Cerebellar nuclear complex (tissue), 1 donor: ENCODE measurements at places on chromosomes 7 and 10.

DNA sequence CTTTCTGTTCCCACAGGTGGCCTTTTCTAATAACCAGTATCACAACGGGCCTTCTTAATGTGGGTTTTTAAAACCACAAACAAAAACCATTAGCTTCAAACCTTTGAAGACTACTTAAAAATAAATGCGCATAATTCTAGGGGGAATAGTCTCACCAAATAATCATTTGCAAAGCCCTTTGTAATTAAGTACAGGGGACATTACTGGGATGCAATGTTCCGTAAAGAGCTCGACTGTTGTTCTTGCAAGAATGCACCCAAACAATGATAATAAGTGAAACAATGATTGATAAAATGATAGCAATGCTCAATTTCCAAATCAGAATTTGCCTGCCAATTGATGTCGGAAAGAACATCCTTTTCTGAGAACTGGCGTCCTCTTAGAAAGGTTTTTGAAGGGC is 589.1 kb upstream of the ADARB2 start:
- DNase-seq = no peak

DNA sequence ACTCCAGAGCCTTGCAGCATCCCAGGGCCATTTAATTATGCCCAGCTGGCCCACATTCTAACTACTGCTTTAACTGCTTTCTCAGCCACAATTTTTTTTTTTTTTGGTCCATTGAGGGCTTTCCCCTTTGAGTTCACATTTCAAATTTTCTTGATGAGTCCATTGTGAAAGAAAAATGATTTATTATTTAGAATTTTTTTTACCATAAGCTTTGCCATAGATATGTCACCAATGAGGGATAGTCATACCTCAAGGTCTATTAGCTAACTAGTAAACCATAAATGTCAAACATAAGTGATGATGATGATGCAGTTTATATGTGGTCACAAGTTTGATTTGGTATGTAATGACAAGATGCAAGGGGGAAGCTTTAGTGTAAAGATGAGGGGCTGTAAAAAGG is 282.9 kb downstream of the BICC1 start:
- no peak for DNase-seq

DNA sequence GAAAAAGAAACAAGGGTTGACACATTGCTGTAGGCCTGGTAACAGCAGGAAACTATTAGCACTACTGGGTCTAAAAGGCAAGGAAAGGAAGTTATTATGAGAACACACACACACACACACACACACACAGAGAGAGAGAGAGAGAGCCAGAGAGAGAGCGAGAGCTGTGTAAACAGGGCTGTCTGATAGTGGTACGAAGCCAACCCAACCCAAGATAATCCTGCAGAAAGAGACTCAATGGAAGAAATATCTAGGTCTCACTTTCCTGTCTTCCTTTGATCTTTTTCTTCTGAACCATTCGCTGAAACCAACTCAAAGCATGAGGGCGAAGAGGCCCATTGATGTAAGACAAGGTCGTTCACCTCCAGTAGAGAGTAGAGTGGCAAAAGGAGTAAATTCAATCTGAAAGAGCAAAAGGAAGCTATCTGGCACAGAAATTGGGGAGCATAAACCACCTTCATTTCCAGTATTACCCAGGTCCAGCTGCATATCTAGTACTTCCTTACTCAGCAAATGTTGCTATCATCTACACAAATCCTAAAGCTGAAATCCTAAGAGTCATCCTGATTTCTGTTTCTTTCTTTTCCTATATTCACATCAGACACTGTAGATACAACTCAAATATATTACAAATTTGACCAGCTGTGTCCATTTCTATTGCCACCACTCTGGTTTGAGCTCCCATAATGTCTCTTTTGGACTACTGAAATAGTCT is 110.2 kb downstream of the TMEM26 start:
- DNase-seq = no peak

GRCh38 chr10:32350811-32351350 is 3.9 kb upstream of the EPC1 start:
- DNase-seq = no peak

DNA sequence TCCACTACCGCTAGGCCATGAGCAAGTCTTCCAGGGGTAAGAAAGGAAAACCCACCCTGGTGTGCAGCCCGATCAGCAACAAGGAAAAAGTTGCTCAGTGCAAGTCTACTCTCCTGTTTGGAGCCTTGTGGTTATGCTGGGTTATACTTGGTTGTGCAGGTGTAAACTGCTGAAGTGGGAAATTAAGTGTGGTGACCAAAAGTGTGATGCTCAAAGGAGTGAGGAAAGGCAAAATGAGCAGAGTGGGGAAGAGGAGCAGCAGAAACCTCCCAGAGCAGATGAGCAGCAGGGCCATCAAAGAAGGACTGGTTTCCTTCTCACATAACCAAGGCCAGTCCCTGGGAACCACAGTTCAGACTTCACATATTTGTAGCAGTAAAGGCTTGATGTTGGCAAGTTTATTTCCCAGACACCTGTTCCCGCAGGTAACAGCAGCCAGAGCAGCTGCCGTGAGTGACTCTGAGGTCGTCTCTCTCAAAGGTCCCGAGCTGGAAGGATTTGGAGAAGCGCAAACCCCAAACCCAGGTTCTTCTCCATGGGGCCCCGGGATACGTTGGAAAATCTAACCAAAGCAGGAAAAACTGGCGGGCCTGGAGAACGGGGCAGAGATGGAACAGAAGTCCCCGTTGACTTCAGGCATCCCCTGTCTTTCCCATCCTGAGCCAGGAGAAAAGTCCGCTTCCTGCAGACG is 607 bp upstream of the SMO start:
- DNase-seq = no peak

DNA sequence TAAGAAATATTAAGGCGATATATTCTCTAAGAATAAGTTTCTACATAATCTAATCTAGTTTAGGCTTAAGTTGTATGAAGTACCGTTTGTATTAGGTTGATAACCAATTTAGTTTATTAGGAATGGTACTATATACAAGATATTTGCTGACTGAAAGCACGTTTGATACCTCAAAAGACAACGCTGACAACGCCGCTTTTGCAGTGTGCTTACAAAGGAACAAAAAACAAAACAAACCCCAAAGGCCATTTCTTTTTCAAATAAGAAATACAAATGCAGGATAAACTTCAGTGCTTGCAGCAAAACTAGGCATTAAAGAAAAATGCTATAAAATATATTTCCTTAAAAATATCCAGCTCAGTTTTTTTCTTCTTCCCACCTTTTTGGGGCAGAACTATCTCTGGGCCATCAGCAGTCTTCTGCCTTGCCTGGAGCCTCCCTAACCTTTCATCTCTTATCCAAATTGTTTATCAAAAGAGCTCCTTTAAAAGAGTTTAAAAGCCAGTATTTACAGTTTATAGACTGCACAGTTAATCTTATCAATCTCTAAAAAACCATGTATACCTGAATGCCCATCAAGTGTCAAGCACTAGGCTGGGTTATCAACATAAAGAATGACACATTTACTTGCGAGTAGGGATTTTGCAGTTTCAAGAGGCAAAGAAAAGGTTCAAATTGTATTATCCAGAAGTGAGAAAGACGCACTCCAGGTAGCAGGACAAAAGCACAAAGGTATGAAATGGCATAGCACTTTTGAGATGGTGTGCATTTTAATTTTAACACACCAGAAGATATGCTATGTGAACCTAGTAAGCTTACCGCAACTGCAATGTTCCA is 4.1 kb upstream of the KMT2E start:
- no peak for DNase-seq

DNA sequence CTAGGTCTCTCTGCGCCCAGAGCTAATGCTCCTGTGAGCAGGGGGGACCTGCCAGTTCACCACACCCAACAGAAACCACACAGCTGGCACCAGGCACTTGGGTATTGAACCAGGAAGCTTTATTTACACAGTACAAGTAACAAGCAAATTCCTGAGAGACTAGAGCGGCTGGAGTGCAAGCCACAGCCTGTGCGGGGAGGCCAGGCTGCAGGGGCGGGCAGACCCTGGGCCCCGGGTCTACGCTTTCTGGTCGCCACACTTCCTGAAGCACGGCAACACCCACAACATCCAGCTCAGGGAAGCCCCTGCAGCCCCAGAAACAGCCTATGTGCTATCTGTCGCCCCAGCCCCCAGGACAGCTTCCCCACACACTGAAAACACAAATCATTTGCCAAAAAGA is 125.0 kb downstream of the FAM53B start:
- DNase-seq = no peak

- DNase-seq = no peak
Observed at GRCh38 chr10:101161494-101162299, 30.6 kb downstream of the TLX1 start.

DNA sequence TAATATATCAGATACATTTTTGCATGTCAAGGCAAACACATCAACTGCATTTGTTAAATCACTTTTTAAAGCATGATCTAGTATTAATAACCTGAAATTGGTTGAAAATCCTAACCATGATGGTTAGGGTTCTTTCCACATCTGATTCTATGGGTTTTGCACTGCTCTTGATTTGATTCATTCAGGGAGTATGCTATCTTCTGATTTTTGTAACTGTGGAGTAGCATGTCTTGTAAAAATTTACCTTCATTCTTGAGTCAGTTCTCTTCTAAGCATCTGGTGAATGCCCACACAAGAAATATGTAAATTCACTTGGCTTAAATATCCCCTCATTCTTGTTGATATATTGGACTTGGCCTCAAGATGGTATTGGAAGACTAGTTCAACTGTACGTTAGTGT is 178.7 kb downstream of the KLF6 start:
- DNase-seq = no peak

DNA sequence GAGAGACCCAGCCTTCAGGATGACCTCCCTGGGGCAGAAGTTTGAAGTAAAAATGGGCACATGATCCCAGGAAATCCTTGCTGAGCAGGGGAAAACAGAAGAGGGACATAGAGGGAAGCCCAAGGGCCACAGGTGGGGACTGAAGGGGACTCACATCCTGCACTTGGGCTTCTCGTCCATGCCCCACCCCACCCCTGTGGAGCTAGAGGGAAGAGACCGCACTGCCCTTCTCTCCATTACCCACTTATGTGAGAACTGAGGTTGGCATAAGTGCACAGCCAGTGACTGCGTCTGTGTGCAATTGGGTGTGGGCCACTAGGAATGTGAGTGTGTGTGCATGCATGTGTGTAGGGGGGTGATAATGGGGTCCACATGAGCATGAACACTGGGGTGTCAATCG is 43.4 kb upstream of the SLF2 start:
- DNase-seq = no peak

DNA sequence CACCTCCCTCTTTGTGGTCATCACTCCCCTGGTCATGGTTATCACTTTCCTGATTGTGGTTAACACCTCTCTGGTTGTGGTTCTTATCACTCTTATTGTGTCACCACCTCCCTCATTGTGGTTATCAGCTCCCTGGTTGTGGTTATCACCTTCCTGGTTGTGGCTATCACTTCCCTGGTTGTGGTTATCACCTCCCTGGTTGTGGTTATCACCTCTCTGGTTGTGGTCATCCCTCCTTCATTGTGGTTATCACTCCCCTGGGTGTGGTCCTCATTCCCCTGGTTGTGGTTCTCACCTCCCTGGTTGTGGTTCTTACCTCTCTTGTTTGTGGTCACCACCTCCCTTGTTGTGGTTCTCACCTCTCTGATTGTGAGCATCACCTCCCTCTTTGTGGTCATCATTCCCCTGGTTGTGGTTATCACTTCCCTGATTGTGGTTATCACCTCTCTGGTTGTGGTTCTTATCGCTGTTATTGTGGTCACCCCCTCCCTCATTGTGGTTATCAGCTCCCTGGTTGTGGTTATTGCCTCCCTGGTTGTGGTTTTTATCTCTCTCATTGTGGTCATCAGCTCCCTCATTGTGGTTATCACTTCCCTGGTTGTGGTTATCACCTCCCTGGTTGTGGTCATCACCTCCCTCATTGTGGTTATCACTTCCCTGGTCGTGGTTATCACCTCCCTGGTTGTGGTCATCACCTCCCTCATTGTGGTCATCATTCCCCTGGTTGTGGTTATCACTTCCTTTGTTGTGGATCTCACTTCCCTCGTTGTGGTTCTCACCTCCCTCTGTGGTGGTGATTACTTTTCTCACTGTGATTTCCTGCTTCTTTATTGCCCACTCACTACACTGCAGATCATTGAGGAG is 106.7 kb downstream of the GPR26 start:
- no peak for DNase-seq

DNA sequence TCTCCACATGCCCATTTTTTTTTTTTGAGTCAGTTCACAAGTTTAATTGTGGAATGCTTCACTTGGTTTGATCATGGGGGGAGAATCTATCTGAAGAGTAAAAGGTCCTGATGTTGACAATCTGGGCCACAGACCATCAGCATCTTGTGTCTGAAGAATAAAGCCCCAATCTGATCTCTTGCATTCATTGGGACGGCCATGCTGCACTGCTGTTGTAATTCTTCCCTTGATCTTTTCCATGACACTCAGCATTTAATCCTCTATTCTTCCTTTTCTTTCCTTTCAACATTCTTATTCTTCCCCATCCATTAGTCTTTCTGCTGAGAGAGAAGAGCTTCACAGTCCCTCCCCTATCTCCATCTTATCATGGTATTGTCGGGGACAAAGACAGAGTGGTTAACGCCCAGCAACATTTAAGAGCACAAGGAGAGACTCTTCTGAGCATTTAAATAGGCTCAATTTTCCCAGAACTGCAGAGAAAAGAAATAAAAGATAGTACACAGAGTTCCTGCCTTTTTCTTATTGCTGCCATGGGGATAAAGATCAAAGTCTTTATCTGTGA is 1157.3 kb downstream of the SORCS3 start:
- DNase-seq = no peak

DNA sequence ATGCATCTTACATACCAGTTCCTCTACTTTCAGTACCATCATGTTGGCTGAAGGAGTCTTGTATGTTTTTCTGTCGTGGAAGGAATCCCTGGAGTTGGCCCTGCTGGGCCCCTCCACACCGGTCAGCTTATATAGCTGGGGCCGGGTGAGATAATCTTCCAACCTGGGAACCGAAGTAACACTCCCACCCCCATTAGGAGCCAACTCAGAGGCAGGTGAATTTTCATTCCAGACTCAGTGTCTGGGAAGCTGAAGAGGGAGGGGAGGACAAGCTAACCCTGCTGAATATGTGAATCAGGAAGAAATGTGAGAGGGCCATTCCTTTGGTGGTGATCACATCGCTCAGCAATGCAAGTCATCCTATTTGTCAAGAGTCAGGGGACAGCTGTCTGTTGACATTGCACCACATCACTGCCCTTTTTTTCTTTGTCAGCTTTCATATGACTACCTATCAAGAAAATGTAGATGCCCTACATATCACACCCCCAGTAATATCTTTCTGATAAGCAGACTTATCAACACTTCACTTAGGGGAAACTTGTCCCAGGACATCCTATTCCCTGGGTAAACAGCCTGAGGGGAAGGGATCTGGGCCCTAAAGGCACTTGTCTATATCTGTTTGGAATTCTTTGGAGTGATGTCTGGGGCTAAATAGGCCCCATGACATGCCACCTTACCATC is at the start of gene ANKRD1:
Gene ANKRD1 (minus strand): TSS at position 102 of the 681 bp plus-strand sequence. CDS start 60 bp downstream, at position 42.
- DNase-seq = no peak
